ENCODE measurements at places on chromosomes 2 and 18.

GRCh38 chr2:48779019-48779716, 23.6 kb upstream of the LHCGR start:
- no peak for DNase-seq

DNA sequence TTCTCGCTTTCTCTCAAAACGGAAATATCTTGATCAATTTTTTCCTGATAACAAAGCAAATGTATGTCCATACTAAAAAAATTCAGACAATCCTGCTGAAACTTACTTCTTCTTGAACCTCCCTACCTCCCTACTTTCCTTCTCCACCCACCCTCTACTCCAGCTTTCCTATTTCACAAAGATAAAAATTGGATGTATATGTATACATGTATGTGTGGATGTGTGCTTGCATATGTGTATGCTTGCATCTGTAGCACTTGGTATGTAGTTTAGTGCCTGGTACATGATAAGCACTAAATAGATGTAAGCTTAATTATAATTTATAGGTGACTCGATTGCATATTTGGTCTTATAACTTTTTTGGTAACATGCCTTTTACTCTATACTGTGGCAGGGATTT, 167.5 kb upstream of the ITGA4 start:
- DNase-seq, result no peak

DNA sequence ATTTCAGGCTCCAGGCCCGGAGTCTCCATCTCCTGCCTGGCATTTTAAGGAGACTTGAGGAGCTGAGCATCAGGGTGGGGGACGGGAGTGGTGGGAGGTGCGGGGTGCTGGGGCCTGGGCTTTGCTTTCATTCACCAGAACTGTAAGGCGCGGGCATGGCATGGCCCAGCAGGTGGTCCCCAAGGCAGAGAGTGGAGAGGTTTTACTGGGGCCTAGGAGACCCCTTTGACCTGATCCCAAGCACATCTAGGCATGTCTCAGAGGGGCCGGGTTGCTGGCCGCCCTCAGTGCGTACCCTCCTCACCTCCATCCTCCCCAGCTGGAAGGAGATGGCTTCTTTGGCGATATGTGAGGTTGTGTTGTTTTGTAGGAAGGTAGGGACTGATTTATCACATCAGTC, 172.5 kb downstream of the KLHL29 start:
- DNase-seq, result no peak

DNA sequence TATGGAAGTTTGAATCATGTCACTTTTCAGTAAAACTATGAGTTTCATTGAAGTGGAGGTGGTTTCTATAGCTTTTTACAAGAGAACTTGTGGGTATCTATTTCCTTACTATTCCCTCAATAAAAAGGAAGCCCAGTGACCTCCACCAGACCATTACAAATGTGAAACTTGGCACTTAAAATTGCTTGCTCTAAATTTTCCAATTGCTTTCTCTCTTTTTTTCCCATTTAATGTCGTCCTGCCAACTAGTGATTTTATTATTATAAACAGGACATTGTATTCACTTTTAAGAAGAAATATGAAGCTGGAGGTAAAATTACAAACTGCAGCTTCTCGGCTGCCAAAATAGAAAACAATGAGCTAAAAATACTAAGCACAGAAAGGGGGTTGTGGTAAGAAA, 208.2 kb upstream of the ALPP start:
- DNase-seq, result no peak

DNA sequence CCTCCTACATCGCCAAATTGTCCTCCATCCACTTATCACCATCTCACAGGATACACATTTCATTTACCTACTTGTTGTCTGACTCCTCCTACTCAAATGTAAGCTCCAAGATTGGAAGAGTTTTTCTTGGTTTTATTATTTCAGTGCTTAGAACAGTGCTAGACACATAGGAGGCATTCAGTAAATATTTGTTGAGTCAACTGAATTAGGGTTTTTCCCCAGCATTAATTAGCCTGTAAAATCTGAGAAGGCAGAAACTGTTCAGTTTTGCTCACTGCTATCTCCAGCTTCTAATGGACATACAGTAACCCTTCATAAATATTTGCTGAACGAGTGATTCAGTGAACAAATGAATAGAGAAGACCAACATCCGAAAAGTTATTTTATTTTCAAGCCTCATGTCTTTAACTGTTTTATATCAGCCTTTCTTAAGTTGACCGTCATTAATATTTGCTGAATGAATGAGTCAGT, 800 bp downstream of the TTC21B start:
- no peak for DNase-seq

Measured in stimulated activated CD8-positive, alpha-beta memory T cell treated with anti-CD3 and anti-CD28 coated beads, Interleukin-4, amount 100 ng/mL, for 1 hour (primary cell).